Activated CD8-positive, alpha-beta T cell treated with anti-CD3 and anti-CD28 coated beads for 36 hours (primary cell): ENCODE measurements at places on chromosomes 7 and 10.

- DNase-seq = no peak
These were observed 1.1 kb downstream of the DEPP1 start for GRCh38 chr10:44977287-44978212.

GRCh38 chr10:49819234-49819958, 57.3 kb upstream of the OGDHL start:
- no peak for DNase-seq

DNA sequence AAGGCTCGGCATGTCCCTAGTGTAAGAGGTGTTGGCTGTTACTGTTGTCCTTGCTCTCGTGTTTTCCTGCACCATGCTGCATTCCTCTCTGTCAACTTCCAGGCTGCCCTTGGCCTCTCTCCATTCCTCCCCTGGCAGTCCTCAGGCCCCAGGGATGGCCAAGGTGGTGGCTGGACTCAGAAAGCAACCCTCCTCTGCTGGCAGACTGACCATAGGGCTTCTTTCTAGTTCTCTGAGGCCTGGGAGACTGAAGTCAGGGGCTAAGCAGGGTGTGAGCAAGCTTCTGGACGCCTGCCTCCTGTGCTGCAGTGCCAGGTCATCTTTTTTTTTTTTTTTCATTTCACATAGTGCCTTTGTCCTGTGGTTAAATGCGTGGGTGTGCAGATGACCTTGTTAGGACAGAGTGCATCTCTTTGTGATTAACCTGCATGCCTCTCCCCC, 72.0 kb downstream of the GOLGA7B start:
- no peak for DNase-seq

GRCh38 chr7:112071856-112072255, 134.3 kb downstream of the DOCK4 start:
- DNase-seq = no peak

DNA sequence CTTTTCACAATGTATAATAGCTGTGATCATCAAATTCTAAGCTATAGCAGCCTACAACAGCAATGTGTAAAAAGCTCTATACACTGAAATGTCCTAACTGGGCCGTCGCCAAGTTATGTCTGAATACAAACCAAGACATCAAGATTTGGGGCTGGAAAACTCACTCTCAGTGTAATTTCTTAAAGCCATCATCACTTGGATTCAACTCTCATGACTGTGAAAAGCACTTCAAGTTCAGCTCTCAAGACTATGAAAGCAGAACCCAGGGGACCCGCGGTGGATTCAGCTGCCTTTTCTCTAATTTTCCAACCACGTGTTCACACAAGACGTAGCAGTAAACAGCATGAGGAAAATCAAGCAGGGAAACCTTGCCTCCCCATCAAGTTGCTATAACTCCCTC, 15.8 kb upstream of the ZNRF2 start:
- no peak for DNase-seq

DNA sequence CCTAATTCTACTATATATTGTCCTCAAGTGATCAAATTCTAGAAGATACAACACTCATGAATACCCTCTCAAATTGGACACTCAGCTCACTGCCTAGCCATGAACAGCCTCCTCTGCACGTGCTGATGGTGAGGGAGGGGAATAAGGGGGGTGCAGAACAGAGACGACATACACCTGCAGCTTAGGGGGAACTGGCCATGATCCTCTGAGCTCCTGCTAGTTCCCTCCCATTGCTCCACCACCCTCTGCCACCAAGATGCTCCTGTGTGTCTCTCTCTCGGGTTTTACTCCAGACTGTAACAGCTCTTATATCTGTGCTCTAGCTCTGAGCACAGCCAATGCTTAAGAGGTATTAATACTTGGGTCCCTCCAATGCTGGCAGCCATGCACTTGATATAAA, 70.7 kb downstream of the VOPP1 start:
- no peak for DNase-seq

- no peak for DNase-seq
These were observed 13.7 kb upstream of the SAMD8 start for GRCh38 chr10:75097666-75098285.

DNA sequence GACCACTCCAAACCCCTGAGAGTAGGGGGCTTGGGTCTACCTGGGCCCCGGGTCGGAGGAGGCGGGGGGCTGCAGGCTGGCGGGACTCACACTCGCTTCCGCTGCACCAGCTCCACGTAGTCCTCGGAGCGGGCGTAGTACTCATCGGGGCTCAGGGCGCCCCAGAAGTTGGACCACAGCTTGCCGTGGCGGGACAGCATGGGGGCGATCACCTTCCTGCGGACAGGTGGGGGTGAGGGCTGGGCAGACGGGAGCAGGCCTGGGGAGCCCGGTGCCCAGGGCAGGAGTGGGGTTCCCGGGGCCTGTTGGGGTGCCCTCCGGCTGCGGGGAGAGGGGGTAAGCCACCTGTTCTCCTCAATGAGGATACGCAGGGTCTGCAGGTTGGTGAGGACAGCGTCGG, 5.9 kb downstream of the PLOD3 start:
- DNase-seq = no peak

GRCh38 chr7:114931656-114932011, 9.7 kb downstream of the MDFIC start:
- peak; percentile 68 for DNase-seq

GRCh38 chr7:37656913-37657530, 26.5 kb upstream of the GPR141 start:
- no peak for DNase-seq

DNA sequence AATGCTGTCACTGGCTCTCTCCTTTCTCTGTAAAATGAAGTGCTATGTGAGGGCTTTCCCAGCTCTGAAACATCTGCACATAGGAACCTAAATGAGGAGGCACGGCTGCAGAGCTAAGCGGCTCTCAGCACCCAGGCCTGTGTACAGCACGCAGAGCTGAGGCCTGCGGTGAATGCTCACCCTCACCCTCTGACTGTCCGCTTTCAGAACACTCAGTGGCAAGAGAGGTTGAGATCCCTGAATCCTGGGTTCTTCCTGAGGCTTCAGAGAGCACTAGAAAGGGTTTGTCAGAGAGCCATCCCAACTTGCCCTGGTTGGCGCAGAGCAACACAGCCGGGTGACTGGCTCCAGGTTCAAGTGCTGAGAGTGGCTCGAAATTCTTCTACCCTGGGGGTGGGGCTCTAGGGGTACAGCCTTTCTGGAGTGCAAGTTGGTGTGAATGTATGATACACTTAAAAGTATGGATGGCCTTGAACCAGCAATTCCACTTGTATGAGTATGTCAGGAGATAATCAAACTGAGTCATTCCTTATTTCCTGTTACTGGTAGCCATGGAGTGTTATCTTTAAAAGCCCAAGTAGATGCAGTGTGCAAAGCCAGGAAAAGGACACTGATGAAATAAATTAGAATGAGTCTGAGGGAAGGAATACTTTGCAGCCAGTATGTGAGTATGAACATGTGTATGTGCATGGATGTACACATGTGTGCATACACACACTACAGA, 1.7 kb upstream of the CCDC201 start:
- DNase-seq = no peak

DNA sequence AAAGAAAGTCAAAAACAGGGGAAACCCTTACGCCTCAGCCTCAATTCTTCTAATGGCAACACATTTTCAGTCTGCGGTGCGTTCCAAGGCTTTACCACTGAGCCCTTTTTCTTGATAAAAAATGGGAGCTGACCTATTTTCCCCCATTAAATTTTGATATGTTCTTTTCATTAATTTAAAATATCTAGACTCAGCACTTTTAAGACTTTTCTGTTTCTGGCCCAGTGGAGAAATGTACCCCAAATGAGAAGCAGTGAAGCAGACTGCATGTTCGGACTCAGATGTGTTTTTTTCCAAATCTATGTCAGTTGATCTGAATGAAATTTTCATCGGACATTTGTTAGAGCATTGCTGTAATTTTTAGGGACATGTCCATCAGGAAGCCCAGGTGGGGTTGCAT, 126.2 kb downstream of the SEC23IP start:
- no peak for DNase-seq

DNA sequence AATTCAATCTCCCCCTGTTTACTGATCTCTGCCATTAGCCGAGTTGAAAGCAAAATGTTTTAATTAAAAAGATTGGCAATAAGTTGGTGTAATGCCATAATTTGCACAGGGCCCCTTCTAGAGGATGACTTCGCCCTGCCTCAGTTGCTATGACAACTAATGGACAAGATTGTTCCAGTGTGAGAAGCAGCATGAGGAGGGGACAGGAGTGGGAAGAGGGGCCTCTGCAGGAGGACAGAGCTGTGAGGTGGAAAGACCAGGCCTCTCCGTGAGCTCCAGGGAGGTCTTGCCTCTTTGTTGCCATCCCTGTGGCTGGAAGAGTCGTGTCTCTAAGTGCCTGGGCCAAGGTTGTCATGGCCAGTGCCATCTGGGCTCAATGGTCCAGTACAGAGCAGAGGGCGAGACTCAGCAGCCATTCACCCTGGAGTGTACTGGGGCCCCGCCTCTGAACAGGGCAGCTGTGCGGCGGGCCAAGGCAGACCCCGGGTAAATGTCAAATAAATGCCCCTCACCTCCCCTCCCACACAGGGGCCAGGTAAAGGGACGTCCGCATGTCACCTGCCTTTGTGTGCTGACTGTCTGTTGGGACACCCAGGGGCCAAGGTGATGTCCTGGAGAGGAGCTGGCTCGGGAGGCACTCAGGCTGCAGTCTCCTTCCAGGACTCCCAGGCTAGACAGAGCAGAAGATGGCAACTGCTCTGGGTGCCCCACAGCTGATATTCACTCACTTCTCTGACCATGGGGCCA, 97.0 kb upstream of the RET start:
- DNase-seq = no peak

- no peak for DNase-seq
These were observed 9.3 kb downstream of the MICALL2 start for GRCh38 chr7:1449951-1450350.

- DNase-seq = no peak
These were observed 87.1 kb upstream of the HDAC9 start for GRCh38 chr7:18408461-18408860.

- no peak for DNase-seq
These were observed 786 bp downstream of the CUEDC2 start for GRCh38 chr10:102431452-102432124.

- no peak for DNase-seq
These were observed 104.9 kb upstream of the ZWINT start for GRCh38 chr10:56466005-56466404.

DNA sequence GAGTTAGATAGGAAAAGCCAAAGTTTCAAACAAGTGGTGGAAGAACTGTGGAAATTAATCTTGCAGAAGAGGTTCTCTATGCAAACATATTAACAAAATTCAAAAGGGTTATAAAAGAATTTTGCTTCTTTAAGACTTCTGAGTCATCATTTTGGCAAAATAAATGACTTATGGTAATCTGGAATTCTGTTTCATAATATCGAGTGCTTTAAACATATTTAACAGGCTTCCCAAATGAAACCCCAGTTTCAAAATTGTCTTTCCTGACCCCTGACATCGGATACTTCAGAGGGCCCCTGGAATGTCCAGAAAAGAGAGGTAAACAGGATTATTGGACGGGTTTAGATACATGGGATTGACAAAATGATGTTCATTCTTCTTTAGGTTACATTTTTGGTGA, 444.6 kb downstream of the HTR7 start:
- no peak for DNase-seq

DNA sequence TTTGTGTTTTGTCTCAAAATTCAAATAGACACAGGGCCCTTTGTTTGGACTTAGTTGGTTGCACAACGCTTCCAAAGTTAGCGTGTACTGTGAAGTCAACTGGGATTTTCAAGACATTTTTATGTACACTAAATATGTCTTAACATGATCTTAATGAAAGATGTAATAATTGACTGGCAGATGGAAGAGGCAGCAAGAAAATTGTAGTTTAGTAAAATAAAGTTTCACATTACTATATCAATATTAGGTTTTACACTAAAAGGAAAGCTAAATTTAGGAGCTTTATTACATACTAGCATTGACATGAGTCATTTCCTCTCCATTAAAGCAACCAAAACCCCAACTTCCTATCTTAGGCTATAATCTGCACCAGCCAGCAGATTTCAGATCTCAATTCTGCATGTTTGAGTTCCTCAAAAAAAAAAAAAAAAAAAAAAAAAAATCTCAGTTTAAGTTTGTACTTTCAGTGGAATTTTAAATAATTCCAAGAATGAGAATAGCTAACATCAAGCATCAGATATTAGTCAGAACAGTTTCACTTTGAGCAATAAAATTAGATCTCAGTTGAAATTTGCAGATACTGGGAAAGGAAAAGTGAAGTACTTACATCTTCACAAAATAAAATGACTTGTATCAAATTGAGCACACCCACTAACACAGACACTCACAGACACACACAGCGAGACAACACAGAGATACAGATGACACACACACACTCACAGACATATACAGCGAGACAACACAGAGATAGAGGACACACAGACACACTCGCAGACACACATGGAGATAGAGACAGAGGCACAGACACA, 346.6 kb upstream of the KLF6 start:
- peak; percentile 57 for DNase-seq

- peak; percentile 70 for DNase-seq
These were observed 448 bp upstream of the GOLGA7B start for GRCh38 chr10:97849103-97849686.

DNA sequence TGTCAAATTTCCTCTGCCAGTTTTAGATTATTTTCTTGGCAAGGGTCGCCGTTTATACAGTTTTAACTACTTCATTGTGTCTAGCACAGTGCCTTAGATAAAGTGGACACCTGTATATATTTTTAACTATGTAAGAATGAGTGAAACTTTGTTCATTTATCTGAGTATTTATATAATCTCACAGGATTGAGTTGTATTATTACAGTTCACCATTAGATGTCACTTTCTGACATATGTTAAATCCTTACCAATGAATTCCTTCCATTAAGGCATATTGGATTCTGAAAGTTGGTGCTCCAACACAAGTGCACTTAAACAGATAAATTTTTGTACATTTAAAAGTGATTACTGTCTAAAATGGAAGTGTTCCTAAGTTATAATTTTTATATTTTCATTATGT, 43.0 kb downstream of the ZMYND11 start:
- no peak for DNase-seq

DNA sequence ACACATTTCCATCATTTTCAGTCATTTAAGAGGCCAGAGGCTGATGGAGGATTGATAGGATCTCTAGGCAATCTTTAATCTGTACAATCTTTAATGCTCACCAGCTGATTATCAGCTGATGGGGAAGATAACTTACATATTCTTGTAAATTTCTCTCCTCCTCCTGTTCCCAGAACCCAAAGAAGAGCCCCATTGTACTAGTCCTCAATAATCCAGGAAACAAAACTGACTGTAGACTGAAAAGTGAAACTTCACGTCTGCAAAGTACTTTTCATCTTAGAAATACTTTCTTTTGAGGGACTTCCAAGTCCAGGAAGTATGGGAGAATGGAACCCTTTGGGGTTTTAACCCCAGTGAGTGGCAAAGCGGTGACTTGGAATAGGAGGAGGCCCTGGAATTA, 283.3 kb downstream of the FRMD4A start:
- no peak for DNase-seq
